ENCODE measurements at places on chromosomes 5 and 9. TPM values are rescaled to one million over a fixed set of nuclear protein-coding genes. Genes with fewer than 3 reads are reported as not detected.

Gene SPTAN1
- 378 TPM for total RNA-seq

Gene DND1
- 1.3 TPM for total RNA-seq

Gene TDRD7
- 9.7 TPM for total RNA-seq

Gene ANKH
- 97.2 TPM for total RNA-seq

GRCh38 chr5:169013208-169013728 lies 287.7 kb downstream of the SLIT3 start:
- DNase-seq = no peak

- no peak for DNase-seq
These were observed 45.6 kb downstream of the VCAN start for GRCh38 chr5:83517072-83517687.

GRCh38 chr9:125637241-125637640 lies 69.8 kb downstream of the MAPKAP1 start:
- no peak for DNase-seq

- DNase-seq = peak; percentile 87
These were observed 25.3 kb upstream of the ADAMTS2 start for GRCh38 chr5:179370490-179371120.

GRCh38 chr9:36992501-36993316 lies 41.4 kb downstream of the PAX5 start:
- no peak for DNase-seq

- no peak for DNase-seq
These were observed 86.2 kb downstream of the TEK start for GRCh38 chr9:27195191-27195590.
